ENCODE measurements at places on chromosomes 3 and 15.

DNA sequence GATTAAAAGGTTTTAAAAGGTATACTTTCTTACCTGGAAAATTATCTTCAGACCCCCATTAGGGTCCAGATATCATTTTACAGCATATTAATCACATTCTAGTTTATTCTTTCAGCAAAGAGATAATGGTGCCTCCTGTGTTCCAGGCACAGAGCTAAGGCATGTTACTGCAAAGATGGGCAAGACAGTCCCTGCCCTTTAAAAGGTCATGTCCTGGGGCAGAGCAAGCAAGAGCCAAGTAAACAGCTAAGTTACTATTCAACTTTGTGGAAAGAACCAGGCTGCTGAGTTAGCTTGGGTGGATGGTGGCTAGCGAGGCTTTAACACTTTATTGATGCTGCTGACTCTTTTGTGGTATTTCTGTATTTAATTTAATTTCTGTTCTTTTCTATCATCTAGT, 75.0 kb downstream of the LRRC28 start:
- DNase-seq: no peak

GRCh38 chr15:57156210-57156884, 220.0 kb upstream of the CGNL1 start:
- no peak for DNase-seq

DNA sequence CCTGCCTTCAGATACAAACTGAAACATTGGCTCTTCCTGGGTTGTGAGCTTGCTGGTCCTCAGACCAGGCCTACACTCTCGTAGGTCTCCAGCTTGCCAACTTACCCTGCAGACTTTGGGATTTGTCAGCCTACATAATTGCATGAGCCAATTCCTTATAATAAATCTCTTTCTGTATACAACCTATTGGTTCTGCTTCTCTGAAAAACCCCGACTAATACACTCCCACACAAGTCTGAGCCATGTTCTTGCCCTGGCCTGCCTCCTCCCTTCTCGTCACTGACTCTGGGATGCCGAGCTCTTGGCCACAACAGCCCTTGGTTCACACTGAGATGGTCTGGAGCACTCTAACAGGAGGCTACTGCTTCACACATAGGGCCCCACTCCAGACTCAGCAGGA, 9.5 kb downstream of the CYP19A1 start:
- no peak for DNase-seq

DNA sequence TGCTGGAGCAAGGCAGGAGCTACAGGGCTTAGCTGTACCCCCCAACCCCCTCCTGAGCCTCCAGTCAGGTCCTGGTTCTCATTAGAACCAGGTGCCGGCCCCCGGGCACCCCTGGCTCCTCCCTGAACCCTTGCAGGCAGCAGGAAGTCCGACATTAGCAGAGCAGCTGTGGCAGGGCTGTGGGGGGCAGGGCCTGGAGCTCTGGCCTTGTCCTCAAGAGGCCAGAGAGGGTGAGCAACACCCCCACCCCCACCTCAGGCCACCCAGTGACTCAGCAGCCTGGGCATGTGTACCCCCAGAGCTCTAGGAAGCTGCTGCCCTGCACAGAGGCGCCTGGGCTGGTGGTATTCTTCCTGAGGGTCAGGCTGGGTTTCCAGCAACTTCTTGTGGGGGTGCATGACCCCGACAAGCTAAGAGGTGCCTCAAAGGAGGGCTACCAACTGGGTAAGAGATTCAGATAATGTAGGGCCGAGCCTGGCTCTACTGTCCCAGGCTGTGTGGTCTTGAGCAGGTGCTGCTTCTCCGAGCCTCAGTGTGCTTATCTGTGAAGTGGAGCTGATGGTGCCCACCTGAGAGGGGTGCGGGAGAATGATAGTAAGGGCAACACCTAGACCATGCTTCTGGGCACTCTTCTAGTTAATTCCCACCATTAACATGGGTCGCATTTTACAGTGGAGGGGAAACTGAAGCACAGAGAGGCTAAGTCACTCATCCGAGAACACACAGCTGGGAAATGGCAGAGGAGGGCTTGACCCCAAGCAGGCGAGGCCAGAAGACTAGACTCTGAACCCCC, 16.0 kb downstream of the H1-8 start:
- DNase-seq: no peak

GRCh38 chr3:11476735-11477144, 167.0 kb downstream of the VGLL4 start:
- DNase-seq: no peak

DNA sequence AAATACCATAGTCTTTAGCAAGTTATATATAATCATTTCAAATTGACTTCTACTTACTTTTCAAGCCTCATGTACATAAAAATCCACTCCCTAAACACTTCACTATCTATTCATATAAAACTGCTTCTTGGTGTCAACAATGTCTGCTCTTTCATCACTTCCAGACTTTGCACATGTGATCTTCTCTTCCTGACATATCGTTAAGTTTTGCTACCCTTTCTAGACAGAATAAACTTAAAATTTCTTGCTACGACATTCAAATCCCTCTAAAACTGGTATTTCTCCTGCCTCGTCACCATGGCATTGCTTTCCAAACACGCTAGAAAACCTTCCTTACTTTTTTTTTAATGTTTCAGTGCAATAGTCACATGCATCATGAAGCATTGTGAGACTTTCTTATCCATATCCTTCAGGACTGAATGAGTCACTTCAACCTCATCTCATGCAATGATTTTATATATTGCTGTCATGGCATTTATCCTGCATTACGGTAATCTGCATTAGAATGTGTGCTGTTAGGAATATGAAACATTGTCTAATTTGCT, 122.8 kb downstream of the GMNC start:
- DNase-seq: no peak
